Activated naive CD8-positive, alpha-beta T cell treated with anti-CD3 and anti-CD28 coated beads, Interleukin-2, amount 50 U/mL, for 16 hours (primary cell): ENCODE measurements at places on chromosomes 1 and 21.
A peak's percentile ranks its signal among the peaks of the same experiment; 100 is the strongest.

DNA sequence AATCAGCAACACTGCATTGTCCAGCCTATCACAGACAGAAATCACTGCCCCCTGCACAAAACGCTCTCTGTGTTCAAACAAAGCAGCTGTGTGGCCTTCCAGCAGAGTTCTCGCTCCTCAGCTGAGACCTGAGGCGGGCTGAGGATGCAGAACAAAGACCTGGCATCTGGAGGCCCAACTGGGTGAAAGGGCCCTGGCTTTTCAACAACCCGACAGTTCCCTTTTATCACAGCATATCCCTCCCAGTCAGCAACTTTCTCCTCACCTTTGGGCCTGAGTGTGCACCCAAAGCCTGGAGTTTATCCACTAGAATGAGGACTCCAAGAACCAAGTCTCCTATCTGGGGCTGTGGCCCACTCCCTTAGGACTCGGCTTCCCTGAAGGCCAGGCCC lies 42.6 kb upstream of the A3GALT2 start:
- DNase-seq: no peak

DNA sequence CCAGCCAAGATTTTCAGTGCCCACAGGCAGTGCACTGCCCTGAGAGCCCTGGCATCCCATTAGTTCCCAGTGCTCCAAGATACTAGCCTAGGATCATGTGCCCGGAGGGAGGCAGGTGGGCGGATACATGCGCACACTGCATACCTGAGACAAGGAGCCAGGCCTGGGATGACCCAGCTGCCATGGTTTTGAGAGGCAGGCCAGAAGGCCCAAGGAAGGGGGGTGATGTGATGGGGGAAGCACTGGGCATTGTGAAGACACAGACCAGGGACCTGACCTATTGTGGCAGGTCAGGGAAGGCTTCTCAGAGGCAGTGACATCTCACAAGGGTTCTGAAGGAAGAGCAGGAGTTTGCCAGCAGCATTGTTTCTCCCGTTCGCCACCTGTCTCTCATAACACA lies 3.6 kb downstream of the ZC3H12A start:
- DNase-seq: no peak

DNA sequence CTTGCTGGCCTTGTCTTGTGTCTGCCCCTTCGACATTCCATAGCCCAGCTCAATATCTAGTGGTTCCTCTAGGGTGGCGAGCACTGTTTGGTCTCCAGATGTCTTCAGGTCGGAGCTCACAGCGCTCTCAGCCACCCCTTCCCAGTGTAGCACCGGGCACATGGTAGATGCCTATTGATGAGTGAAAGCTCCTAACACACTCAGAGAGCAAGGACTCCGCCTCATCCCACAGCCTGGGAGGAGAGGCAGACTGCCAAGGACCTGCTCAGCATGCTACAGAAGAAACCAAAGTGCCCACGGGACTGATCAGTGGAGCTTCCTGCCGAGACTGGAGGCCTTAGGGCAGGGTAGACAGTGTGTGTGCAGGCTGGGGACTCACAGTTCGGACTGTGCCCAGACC lies 10.9 kb downstream of the PCSK9 start:
- no peak for DNase-seq

GRCh38 chr1:155199792-155200191 lies 7.9 kb downstream of the THBS3 start:
- DNase-seq: no peak

DNA sequence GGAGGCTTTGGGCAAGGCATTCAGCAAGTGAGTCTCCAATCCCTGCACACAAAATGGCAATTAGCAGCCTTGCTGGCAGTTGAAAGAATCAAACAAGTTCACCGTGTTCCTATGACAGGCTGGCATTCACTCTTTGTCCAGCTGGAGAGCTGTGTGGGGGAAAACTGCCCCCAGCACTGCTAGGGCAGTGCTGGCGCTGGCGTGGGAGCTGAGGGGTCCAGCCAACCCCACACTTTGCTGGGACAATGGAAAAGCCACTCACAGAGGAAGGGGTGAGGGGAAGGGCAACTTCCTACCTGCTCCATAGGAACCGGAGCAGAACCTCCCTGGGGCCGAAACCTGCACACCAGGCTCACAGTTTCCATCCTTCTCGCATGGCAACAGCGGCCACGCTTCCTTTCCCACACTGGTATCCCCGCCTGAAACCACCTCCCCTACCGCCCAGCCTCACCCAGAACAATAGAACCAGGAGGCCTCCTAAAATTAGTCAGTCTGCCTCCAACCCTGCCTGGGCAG lies 26.7 kb upstream of the KCNN3 start:
- no peak for DNase-seq

DNA sequence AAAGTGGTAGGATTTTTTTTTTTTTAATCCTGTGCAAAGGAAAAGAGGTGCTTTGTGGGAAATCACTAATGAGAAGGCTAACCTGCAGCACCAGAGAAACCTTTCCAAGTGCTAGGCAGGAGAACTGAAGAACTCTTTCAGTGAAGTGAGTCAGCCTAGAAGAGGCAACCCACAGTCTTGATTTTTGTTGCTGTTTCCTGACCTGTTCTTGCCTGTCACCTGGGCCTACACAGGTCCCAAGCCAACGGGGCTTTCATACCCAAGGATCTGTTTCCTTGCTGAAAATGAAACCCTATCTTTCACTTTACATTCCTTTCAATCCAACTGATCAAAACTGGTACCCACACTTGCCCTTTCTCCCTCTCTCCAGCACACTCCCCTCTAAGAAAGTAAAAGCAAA lies 7.1 kb upstream of the IKBKE start:
- DNase-seq: no peak

- no peak for DNase-seq
Measured at GRCh38 chr1:109255678-109256077, 6.3 kb downstream of the CELSR2 start.

- no peak for DNase-seq
Measured at GRCh38 chr1:66396212-66396890, 137.6 kb upstream of the SGIP1 start.

DNA sequence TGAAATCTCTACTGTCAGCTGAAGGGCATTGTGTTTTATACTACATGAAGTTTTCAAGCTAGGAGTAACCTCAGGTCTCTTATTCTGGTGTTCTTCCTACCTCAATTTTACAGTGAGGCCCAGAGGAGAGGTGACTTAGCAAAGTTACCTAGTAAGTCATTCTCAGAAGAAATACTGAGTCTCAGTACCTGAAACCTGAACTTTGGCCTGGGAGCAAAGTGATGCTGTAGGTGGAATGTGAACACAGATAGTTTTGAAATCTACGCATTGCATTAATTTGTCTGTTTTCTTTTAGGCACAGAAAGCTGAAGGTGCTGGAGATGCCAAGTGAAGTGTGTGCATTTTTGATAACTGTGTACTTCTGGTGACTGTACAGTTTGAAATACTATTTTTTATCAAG lies 2.6 kb downstream of the HMGN2 start:
- DNase-seq: no peak

DNA sequence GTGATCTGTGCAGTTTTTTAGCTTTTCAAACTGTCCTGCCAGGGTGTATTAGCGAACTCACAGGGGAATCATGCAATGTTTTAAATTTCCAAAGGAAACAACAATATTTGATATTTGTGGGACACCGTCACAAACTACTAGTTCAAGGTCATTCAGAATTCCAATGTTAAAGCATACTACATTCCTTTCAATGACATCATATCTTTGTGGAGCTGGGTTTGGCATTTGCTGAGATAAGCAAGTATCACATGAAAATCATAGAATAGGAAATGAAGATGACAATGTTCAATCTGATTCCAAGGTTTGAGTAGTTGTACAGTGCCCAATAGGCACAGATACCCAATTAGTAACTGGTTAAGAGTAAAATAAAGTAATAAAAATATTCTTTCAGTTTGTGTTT lies 35.6 kb downstream of the NUF2 start:
- no peak for DNase-seq

- no peak for DNase-seq
Measured at GRCh38 chr1:103267266-103267665, 158.9 kb upstream of the COL11A1 start.

DNA sequence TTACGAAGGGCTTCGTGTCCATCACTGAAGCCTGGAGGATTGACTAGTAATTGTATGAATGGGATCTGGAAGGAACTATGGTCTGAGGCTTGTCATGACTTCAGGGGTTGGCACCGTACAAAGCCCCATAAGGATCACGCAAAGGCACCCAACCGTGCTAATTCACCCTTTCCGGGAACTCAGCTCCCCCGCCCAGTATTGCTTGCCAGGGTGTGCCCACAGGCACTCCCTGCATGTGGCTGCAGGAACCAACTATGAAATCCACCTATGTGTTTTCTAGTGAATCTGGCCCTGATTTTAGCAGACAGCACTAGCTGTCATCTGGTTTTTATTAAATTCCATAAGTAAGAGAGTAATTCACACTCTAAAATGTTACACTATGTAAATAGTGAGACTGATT lies 139.2 kb downstream of the TM2D1 start:
- DNase-seq: no peak

DNA sequence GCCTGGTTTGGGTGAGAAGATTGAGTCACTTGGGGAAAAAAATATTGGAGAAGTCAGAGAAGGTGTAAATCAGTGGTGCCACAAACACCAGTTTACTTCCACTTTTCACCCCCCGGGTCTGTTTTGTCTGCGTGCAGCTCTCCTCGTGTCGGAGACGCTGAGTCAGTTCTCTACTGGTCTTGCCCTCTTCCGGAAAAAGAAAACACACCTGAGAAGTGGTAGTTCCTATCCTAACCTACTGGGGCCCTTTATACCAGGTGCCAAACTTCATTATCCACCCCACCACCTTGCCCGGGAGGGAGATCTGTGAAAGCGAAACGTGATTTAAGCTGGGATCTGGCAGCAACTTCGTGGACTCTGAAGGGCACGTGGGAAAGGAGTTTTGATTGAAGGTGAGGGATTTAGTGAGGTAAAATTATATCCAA lies 855 bp upstream of the IVNS1ABP start:
- peak; percentile 51 for DNase-seq

DNA sequence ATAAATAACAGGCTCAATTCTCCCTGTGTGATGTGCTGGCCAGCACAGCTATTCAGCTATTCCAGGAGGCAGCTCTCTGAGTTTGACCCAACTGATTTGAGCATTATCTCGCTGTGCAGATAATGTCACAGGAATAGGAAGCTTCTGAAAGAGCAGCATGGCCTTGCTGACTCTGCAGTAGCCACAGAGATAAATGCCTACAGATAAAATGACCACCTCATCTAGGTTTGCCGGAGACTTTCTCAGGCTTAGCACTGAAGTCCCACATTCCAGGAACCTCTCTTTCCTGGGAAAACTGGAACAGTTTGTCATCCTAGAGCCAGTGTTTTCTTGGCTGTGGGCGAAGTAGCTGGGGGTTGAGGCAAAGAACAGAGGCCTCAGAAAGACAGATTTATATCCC lies 98.9 kb downstream of the MRPL39 start:
- DNase-seq: no peak
